ENCODE measurements at places on chromosomes 12 and 14.

- DNase-seq = no peak
These were observed 38.4 kb downstream of the GALNT16 start for GRCh38 chr14:69298131-69299071.

DNA sequence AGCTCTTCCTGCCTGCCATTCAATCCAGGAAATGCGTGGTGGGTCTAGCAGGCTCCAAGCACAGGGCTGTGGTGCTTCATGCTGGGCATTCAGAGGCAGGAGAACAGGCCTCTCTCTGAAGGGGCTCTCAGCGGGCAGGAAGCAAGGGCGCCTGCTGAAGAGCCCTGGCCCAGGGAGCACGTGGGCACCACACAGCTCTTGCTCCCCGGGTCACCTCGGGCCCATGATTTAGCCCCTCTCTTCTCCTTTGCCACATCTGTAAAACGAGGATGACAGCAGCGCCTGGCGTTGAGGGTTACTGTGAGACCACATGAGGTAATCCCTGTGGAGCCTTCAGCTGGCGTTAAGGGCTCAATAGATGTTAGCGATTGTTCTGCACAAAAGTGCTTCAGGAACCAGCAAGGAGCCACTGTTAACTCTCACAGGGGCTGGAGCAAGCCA is 37.6 kb upstream of the SPTLC2 start:
- DNase-seq = no peak

- DNase-seq = no peak
These were observed 161.2 kb upstream of the RTL1 start for GRCh38 chr14:101064718-101065117.

GRCh38 chr12:54935235-54935951 is 49.2 kb downstream of the TESPA1 start:
- no peak for DNase-seq

DNA sequence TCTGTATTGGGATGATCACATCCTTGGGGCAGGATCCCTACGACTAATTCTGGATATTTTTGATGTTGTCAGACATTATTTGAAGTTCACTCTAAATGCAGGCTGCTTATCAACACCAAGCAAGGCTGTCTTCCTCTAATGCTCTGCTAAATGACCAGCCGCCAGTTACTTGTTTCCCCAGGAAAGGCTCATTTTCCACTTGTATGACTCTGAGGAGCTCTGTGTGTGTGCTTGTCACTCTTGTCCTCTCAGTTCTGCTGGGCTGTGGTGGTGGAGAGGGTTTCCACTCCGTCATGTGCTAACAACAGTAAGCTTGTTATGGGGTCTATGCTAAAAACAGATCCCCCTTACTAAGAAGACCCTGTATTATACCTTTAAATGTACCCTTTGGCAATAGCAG is 42.1 kb downstream of the ATL1 start:
- no peak for DNase-seq

All from memory B cell (primary cell).